ENCODE measurements at places on chromosomes 11 and 22. TPM values are rescaled to one million over a fixed set of nuclear protein-coding genes. Genes with fewer than 3 reads are reported as not detected.

DNA sequence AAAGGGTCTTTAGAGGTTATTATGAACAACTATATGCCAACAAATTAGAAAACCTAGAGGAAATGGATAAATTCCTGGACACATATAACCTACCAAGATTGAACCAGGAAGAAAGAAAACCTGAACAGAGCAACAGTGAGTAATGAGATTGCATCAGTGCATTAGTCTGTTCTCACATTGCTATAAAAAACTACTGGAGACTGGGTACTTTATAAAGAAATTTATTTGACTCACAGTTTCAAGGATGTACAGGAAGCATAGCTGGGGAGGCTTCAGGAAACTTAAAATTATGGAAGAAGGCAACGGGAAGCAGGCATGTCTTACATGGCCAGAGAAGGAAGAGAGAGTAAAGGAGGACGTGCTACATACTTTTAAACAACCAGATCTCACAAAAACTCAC lies 70.8 kb upstream of the GNAZ start:
- DNase-seq, result no peak

DNA sequence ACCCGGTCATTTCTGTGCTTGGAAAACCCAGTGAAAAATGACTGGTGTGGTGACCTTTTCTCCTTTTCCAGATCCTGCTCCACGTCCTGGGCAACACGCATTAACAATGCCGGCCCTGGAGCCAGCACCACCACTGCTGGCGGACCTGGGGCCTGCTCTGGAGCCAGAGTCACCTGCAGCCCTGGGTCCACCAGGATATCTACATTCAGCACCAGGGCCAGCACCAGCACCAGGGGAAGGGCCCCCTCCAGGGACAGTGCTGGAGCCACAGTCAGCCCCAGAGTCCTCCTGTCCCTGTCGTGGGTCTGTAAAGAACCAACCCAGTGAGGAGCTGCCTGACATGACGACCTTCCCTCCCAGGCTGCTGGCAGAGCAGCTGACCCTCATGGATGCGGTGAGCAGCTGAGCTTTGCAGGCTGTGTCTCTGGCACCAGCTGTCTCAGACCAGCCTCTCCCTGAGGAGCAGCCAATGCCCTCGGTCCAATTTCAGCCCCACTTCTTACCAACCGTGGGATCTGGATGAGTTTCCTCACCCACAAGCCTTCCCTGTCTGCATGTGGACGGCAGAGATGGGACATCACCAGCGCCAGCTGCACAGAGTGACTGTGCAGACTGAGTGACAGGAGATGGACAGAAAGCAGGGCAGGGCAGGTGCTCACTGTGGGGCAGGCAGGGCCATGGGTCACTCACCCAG lies 1.9 kb downstream of the RGL4 start:
- no peak for DNase-seq

DNA sequence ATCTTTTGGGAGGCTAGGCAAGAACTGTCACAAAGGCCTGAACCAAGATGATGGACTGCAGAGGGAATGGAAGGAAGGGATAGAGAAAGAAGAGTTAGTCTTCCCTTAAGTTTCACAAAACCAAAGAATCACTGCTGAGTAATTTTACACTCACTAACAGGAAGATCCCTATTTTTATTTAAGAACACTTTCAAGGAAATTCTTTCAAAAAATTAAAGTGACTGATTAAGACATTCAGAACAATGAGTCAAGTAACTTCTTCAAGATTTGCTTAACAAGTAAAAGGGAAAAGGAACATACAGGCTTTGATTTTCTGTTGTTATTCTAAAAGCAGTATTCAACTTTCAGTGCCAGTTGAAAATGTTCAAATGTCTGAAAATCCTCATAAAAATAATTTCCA lies 3.1 kb downstream of the PITPNB start:
- no peak for DNase-seq

Gene SMC1B
- total RNA-seq, result not detected

DNA sequence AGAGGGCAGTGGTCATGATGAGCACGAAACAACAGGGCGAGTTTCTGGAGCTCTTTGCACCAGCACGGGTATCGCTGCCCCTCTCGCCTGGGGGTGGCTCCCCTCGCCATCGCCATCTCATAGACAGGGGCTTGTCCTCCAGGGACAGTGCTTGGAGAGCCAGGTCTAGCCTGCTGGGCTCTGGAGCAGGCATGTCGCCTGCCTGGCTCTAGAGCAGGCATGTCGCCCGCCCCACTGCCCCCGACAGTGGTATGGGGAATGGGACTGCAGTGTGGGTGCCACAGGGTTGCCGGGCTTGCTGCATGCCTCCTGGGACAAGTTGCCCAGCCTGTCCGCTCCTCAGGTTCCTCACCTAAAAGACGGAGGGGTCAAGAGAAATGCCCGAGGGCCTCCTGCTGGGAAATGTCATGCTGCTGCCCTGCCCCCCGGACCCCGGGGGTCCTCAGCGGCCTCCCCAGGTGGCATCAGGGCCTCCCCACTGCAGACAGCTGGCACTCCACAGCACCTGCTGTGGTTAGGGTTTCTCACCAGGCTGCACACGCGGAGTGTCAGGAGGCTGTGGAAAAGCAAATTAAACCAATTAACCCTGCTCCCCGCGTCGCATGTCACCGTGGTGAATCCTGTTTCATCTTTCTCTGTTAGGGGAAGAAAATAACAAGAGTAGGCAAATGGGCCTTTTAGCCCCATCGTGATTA lies 403.0 kb downstream of the TBC1D22A start:
- DNase-seq, result peak; percentile 6

Gene LMNTD2
- 1.4 TPM for total RNA-seq

DNA sequence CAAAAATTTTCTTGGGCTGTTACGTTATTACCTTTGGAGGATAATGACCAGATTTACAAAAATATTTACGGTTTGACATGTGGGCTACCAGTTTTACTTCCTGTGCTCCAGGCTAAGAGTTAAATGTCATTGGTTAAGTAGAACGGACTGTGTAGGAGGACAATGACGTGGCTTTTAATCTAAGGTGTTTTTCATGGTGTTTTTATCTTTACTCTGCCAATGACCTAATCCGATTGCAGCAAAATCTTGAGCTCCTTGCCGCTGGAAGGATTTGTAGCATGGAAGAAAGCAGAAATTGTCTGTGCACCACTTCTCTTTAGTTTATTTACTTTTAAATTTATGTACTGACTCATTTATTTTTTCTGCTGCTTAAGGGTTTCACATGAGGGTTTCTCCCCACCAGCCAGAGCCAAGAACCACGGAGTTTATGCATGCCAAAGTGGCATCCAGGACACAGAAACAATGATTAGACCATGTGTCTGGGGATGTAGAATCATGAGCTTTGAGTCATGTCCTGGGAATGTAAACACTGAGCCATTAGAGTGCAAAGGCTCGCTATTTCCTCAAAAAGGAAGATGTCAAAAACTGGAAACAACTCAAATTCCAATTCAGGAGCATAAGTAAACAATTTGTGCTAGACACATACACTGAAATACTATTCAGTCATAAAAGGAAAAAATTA lies 1.9 kb upstream of the CARD16 start:
- DNase-seq, result no peak

Gene MS4A8
- 1.6 TPM for total RNA-seq

Gene CAPN1
- 98.3 TPM for total RNA-seq

Gene OR51B5
- total RNA-seq, result 1.3 TPM

DNA sequence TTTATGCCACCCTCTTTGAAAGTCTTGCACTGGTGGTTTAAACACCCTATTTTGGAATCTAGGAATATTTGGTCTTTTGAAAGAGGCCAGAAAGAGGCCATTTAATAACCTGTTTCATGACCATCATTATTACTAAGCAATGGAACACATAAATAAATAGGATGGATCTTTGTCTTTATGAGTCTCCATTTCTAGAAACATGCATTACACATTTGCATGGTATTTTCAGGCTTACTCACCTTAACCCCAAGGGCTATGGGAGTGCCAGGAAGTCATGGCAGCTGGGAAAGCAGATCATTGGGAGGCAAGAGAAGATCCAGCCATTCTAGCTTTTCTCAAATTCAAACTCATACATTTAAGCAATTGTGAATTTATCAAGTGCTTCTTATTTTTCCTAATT lies 185.8 kb upstream of the POU2AF2 start:
- DNase-seq, result no peak

Gene C11orf97
- 1.9 TPM for total RNA-seq

DNA sequence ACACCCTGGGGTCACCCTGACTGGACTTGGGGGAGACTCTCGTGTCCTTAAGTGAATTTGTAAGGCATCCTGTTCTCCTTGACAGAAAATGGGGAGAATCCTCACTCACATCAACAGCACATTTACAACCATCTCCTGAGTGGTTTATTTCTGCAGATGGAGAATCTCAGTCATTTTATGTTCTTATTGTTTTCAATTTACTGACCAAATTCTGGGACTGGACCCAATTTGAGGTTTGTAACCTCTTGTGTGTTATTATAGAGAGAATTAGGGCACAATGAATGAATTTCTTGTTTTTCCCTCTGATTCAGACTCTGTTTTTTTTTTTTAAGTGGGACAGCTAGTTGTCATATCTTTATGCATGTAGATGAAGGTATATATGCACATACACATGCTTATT lies 104.9 kb downstream of the ADAMTS15 start:
- no peak for DNase-seq

Measured in dorsolateral prefrontal cortex (tissue), 122 donors.